Activated gamma-delta T cell (primary cell): ENCODE measurements at places on chromosomes 16 and 17.

GRCh38 chr17:78014646-78015045 lies 56.1 kb downstream of the TNRC6C start:
- DNase-seq, result no peak

DNA sequence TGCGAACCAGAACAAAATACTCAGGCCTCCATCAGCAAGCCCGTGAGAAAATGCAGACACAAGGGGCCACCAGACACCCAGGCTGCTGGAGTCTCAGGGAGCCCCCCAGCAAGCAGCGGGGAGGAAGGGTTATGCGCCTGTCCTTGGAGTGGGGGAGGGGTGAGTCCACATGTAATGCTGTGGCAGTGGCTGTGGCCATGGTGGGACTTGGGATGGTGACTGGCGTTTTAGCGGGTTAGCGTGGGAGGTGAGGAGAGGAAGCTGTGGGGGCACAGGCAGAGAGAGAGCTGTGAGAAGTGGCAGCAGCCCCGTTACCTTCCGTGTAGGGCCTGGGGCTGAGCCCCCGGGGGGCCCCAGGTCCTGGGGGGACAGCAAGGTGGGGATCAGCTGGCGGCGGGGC lies 58.3 kb downstream of the SRCIN1 start:
- no peak for DNase-seq

- no peak for DNase-seq
Observed at GRCh38 chr16:68776821-68777485, 39.9 kb downstream of the CDH1 start.

GRCh38 chr16:52963212-52963854 lies 89.4 kb downstream of the CHD9NB start:
- DNase-seq, result no peak

DNA sequence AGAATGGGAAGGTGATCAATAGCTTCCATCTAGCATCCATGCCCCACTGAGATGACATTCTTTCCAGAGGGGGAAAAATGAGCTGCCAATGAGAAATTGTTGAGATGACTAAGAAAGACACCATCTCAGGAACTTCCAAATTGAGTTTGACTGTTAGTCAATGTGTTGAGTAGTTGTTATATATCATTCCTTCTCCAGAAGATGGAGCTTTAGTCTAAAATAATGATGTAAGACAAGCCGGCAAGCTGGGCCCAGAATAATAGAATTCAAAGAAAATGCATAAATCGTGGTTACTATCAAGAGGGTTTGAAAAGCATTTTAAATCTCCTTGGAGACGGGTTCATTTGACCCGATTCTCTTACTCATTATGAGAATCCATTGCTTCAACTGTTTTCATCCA lies 71.0 kb upstream of the ATF7IP2 start:
- no peak for DNase-seq

GRCh38 chr16:54636221-54636793 lies 294.4 kb upstream of the IRX5 start:
- no peak for DNase-seq

- DNase-seq, result no peak
Observed at GRCh38 chr17:11610999-11611566, 12.8 kb downstream of the DNAH9 start.

- DNase-seq, result no peak
Observed at GRCh38 chr16:85369741-85370528, 243.2 kb upstream of the GSE1 start.

GRCh38 chr16:72187551-72187950 lies 15.6 kb upstream of the PMFBP1 start:
- DNase-seq, result no peak

DNA sequence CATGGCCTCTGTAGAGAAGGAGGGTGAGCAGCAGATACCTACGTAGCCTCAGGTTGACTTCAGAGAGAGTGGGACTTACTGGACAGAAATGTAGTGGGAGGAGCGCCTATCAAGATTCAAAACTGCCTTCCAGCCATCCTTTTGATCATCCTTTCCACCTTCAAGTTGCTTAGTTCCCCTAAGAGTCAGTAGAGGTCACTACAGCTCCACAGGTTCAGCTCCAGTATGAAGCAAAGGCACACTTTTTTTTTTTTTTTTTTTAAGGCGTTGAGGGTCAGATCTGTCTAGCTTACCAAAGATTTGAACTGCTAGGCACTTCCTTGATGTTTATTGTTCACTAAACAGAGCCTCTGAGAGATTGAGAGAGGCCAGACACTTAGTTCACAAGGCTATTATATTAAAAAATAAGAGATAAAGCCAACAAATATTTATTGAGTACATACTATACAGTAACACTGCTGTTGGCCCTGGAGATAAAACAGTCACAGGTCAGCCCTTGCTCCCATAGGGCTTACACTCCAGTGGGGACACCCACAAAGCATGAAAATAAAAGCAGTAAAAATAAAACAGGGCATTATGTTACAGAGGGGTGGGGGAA lies 3.1 kb downstream of the RNF227 start:
- no peak for DNase-seq

DNA sequence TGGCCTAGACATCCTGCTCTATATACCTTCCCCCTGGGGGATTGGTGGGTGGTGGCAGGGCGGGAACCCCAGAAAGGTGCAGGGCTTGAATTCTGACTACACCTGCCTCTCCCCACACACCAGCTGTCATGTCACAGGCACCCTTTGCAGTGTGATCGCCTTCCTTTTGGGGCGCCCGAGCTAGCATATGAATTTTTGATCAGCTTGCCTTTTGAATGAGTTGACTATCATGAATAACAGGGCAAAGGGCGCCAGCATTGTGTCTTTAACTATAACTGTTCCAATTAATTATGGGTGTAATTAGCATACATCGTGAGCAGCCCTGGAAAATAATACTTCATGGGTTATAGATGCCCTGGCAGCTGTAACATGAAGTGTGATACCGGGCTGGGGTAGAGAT lies 72.7 kb downstream of the CYLD start:
- DNase-seq, result no peak

DNA sequence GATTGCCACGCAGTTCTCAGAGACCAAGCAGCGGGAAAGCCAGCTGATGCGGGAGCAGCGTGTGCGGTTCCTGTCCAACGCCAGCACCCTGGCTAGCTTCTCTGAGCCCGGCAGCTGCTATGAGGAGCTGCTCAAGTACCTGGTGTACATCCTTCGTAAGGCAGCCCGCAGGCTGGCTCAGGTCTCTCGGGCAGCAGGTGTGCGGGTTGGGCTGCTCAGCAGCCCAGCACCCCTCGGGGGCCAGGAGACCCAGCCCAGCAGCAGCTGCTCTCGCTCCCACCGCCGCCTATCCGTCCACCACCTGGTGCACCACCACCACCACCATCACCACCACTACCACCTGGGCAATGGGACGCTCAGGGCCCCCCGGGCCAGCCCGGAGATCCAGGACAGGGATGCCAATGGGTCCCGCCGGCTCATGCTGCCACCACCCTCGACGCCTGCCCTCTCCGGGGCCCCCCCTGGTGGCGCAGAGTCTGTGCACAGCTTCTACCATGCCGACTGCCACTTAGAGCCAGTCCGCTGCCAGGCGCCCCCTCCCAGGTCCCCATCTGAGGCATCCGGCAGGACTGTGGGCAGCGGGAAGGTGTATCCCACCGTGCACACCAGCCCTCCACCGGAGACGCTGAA lies 15.2 kb downstream of the CACNA1G start:
- no peak for DNase-seq

DNA sequence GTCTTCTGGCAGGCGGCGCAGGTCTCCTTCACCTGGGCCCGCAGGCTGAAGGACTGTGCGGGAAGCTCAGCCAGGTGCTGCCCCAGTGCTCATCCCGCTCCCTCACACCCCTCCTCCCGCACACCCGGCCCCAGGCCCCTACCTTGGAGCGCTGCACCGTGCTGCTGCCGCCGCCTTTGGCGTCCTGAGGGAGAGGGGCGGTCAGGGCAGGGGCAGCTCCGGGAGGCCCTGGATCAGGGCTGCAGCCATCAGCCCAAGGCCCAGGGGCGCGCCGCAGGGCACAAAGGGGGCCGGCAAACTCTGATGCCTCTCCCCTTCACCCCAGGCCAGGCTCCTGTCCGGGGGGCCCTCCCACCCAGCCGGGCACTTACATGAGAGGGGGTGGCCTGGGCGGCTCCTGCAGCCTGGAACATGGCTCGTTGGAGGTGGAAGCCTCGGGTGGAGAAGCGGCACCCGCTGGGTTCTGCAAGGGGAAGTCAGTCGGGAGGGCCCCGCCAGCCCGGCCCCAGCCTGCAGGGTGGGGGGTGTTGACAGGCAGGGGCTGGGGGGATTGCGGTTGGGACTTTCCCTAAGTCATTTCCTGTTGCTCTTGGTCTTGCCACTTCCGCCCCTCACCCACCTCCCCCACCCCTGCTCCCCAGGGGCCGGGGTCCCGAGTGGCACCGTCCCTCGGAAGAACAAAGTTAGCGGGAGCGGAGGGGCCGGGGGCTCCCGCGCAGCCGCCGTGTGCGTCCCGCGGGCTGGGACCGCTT lies 863 bp downstream of the LIMD2 start:
- DNase-seq, result peak; percentile 78

GRCh38 chr16:21159281-21159951 lies 942 bp downstream of the LDAF1 start:
- DNase-seq, result no peak

- DNase-seq, result no peak
Observed at GRCh38 chr17:298791-299450, 53.7 kb downstream of the RPH3AL start.

DNA sequence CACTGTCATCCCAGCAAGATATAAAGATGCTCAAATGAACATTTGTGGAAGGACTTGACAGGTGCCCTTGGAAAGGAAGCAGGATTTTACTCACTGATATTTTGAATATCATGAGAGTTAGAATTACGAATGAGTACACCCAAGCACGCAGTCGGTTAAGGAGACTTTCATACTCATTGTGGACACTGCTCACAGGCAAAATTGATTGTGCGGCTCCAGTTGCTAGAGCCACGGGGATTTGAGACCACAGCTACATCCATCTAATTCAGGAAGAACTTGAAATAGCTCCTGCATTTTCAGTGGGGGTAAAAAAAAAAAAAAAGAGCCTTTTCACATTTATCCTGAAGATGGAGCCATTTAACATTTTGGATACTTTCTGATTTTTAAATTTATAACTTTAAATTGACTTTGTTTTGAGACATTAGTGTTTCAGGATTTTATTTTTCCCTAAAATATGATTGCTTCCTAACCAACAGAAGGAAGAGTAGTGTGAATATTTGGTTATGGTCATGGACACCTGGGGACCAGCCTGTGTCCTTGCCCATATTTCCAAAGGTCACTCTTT lies 1080.1 kb upstream of the EEF2KMT start:
- no peak for DNase-seq

DNA sequence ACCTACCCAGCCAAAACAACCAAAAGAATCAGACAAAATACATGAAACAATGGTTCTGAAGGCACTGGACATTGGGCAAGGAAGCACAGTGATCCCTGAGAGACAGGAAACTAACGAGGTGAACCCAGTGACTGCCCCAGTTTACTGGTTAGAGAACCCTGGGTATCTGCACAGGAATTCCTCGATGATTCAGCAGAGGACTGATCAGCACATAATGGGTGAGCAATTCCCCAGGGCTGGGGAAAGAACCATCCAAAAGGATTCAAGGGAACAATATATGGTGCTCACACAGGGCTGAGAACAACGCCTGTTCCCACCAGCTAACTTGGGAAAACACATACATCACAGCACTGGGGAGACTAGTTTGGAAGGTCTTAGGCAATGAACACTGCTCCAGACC lies 167.2 kb downstream of the PARN start:
- DNase-seq, result no peak

GRCh38 chr17:6162892-6163291 lies 92.7 kb downstream of the WSCD1 start:
- no peak for DNase-seq

DNA sequence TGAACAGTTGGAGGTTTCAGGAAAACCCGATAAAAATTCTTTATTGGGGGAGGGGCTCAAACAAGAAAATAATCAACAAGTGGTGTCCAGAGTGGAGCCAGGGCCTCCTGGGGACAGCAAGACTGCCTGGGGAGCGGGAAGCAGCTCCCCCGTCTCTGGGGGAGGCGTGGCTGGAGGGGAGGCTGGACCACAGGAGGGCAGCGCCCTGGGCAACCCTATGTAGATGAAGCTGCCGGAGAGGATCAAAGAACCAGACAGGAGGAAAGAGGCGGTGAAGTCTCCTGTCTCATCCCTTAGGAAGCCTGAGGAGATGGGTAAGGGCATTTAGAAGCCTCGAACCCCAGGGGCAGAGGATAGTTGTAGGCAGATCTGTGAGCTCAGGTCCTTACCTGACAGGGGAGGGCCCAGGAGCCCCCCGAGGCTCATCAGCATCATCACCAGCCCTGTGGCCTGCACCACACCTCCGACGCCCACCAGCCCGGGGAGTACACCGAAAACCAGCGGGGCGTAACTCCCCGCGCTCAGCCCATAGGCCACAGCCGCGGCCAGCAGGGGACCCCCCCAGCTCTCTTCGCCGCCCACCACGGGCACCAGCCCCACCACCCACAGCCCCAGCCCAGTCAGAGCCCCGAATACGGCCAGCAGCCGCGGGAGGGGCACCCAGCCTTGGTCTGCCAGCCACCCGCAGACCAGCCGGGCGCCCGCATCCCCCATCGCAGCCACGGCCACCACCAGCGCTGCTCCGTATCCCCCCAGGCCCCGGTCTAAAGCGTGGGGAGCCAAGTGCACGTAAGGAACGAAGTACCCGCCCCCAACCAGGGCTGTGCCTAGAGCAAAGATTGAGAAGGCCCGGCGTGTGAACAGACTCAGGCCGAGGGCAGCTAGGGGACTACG lies 2.0 kb downstream of the SLC16A11 start:
- DNase-seq, result peak; percentile 27

- DNase-seq, result no peak
Observed at GRCh38 chr17:8912084-8912981, 44.9 kb upstream of the PIK3R6 start.

GRCh38 chr16:79012671-79013434 lies 587.7 kb downstream of the MAF start:
- DNase-seq, result no peak

GRCh38 chr16:14634389-14634725 lies 1.6 kb downstream of the BFAR start:
- DNase-seq, result no peak

GRCh38 chr17:60390186-60390585 lies 1.7 kb downstream of the USP32 start:
- DNase-seq, result no peak

DNA sequence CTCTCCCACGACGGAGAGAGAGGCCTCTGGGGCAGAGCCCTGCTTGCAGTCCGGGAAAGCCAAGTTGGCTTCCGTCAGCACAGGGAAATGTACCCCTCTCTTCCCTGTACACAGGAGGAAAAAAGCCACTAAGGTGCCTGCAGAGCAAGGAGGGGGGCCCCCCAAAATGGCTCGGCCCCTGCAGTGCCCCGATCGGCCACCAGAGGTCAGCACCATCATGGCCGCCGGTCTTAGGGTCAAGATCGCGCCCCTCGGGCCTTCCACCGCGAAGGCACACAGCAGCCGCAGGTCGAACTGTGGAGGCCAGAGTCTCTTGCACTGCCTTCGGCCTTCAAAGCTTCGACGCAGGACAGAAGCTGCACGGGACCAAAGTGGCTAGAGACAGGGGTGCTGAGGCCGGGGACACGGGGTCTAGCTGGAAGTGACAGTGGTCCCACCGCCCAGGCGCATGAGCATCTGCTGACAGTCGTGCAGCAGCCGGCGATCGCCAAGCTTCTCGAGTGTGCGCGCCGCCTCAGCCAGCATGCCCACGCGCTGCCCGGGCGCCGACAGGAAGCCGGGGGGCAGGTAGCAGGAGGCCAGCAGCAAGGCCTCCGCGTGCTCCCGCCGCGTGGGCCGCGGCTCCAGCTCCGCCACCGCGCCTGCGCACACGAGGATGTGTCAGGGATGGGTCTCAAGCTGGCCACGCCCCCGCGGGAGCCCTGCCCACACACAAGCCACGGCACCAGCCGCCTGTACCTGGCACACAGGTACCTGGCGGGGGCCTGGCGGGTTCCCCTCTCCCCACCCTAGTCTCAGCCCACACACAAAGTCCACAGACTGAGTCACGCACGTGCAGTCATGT lies 24.4 kb downstream of the SREBF1 start:
- DNase-seq, result peak; percentile 30

- no peak for DNase-seq
Observed at GRCh38 chr17:32239456-32239855, 26.2 kb upstream of the RHBDL3 start.
